ENCODE measurements at places on chromosomes 11 and 22.

DNA sequence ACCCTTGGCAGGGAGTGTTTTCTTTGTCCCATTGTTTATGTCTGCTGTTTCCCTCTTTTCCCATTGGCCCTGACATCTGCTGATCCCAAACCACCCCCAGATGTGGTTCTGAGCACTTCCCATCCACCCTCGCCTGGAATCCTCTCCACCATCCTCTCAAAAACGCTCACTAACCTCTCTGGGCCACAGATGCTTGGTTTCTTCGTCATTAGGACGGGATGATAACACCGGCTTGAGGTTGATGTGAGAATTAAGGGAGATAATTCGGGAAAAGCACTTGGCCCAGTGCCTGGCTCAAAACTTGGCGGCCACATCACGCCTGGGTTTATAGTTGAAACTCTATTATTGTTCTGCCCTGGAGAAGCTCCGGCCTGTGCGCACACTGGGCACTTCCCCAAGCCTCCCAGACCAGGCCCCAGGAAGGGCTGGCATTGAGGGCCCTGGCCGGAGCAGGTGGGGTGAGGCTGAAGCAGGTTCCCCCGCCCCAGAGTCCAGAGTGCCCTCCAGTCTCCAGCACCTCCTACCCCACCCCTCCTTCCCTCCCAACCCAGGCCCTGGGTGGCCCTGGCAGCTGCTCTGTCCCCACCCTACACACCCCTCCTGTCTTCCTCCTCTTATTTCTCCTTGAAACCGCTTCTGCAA, 63.7 kb downstream of the CYTH4 start:
- no peak for DNase-seq

DNA sequence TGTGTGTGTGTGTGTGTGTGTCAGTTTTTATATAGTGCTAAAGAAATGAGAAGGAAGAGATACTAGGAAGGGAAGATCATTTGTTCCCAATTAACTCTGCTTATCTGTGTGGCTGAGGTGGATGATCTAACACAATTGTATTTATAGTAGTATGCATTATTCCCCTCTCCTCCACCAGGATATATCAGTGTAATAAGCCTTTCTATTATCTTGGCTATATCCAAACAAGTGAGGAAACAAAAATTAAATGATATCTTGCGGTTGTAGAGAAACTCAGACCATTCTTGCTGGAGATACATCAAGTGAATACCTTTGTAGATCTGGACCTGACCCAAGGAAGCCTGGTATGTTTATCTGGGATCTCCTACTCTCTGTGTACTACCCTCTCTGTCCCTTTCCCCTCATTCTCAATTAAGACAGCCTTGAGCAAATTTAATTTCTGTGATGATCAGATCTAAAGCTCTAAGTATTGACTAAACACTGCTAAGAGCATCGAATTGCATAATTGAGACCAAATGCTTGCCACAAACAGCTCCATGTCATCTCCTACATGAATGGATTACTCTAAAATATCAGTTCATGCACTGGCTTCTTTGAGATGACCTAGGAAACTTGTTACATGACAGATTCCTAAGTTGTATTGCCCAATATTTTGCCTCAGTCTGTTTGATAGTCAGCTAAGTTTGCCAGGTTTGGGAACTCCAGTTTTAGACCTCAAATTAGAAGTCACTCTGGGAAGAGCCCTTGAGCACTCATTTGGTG, 185.3 kb upstream of the CTSC start:
- no peak for DNase-seq

GRCh38 chr11:70065318-70066135, 12.6 kb upstream of the ANO1 start:
- DNase-seq: no peak

DNA sequence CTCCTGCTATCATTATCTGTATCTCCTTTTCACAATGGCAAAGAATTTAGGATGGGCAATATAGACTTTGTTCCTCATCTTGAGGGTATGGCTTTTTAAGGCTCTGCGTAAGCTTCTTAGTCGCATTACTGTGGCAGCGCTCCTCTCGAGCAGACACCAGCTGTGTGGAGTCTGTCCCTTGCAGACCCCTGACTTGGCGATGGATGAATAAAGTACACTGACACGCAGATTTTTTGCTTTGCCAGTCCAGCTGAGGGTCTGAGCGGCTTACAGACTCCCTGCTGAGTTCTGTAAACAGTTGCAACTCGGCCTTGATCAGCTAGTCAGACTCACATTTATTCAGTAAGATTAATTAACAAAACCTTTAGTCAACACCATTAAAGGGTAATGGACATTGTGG, 390.0 kb upstream of the CNTN5 start:
- no peak for DNase-seq

DNA sequence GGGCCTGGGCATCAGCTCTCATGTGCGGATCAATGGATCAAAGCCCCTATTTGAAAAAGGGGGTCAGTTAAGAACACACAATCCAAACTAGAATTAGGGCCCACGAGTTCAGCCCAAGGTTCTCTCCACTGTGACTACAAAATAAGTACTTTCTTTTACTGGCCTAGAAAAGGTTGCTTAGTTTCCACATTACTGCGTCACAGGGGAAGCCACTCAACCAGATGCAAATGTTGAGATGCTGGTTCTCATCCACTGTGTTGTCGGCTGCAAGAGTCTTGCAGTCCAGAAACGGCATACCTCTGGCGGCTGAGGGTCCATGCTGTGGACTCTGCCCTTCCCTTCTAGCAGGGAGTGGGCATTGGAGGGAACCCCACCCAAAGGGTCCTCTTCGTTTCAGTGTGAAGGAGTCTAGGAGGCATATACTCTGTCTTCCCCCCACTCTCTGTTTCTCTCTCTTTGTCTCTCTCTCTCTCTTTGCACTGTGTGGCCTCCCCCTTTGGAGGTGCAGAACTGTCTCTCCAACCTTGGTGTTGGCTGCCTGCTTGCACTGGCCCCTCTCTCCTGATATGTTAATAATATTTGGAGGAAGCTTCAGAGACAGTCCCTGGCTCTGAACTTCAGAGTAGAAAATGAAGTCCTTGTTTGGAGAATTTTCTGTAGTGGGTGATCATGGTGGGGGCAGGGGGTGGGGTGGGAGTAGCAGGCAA, 99.0 kb upstream of the NNMT start:
- no peak for DNase-seq

DNA sequence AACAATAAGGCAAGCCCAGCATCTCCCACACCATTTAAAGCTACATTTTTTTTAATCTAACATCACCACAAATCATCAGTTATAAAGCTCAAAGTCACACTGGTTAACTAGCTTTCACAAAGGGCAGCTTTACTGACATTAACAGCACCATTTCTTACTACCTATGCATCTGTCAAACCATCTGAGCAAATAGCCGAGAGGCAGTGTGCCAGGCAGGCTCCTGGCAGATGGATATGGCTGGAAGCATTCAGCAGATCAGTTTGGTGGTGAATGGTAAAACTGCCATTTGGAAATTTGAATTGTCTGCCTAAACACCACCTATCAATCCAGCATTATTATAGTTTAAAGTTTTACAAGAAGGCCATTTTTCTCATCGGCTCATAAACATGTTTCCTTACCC, 131.2 kb downstream of the TTC28 start:
- no peak for DNase-seq

DNA sequence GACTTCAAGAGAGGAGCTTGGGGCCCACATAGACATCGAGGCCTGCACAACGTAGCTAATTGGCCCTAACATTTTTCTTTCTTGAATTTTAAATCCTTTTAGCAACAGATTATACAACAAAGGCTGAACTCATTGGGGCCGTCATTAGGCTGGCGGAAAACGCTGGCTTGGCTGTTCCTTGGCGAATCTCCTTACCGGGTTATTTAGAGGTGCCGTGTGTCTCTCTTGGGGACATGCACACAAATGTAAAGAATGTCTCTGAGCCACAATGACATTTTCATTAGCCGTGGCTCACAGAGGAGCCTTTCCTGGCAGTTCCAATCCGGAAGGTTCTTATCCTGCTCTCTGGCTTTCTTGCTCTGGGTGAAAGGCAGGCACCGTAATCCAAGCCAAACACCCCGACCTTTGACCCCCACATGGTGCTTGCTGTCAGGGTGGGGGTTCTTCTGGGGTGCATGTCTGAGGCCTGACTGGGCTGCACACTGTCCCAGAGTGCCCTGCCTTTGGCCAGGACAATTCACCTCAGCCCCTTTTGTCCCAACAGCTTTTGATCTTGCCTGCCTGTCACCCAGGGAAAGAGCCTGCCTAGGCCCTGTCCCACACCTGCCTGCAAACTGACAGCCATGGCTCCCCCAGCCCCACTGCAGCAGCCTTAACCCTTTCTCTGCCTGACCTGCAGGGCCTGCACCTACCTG, 9.2 kb upstream of the FGF3 start:
- DNase-seq: no peak

GRCh38 chr22:42648368-42649245, 585 bp downstream of the CYB5R3 start:
- no peak for DNase-seq

DNA sequence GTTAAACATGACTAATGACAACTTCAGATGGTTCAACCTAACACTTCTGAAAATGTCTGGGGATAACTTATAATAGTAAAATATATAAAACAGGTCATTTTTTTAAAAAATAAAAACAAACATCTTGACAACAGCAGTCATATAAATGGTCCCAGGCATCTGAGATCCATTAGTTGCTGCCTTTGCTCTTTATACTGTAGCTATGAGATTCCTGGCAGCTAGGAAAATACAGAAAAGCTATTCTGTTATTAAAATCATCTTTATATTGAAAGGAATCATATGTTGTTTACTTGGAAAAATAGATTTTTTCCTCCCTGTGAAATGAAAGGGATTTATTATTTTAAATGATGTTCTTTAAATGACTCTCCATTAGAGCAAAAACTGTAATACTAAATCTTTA, 55.7 kb upstream of the DEUP1 start:
- DNase-seq: no peak

DNA sequence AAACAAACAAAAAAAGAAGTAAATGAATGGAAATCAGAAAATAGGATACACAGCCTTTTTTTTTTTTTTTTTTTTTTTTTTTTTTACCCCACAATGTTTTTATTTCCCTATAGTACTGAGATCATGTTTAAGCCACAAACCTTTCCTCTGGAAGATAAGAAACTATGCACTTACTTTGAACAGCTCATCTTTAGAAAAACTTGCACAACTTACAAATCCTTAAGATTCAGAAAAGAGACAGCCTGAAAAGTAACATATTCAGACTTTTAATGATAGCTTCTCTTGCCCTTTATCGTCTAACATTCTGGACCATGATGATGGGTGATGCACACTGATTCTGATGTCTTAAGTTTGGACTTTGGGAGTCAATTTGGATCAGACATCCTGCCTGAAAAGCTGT, 80.3 kb downstream of the TNRC6B start:
- DNase-seq: no peak

- no peak for DNase-seq
Observed at GRCh38 chr11:2725368-2726300, 25.8 kb upstream of the KCNQ1OT1 start.

DNA sequence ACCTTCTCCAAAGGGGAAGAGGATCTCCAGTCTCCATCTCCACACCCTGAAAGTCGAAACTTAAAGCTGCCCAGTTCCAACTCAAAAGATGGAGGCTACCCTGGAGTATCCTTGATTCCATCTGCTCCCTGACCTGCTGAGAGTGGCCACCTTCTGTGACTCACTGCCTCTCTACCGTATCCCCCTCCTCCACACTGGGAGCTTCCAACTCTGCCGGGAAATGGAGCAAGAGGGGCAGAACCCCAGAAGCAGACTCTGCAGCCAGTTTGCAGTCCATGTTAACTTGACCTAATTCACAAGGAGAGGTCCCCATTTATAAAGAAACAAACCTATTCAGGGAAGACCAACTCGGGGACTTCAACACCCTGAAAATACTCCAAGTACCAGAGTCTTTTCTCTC, 22.0 kb upstream of the IRAG1 start:
- DNase-seq: no peak

DNA sequence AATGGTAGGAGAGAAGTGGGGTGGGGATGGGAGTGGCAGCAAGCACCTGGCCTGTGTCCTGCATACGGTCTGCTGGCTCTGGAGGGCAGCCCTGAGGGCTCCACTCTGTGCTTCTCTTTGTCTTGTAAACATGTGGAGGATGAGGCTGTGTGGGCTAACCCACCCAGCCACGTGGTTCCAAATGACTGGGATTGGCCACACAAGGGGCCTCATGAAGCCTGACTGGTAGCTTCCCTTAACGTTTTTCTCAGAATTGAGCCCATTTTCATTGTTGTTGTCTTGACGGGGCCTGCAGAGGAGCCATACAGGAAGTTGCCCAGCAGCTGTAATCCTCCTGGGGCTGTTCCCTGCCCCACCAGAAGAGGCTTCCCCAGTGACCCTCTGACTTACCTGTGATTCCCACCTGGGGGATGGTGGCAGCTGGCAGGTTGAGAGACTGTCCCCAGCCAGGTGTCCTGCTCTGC, 18.0 kb downstream of the DERL3 start:
- no peak for DNase-seq

DNA sequence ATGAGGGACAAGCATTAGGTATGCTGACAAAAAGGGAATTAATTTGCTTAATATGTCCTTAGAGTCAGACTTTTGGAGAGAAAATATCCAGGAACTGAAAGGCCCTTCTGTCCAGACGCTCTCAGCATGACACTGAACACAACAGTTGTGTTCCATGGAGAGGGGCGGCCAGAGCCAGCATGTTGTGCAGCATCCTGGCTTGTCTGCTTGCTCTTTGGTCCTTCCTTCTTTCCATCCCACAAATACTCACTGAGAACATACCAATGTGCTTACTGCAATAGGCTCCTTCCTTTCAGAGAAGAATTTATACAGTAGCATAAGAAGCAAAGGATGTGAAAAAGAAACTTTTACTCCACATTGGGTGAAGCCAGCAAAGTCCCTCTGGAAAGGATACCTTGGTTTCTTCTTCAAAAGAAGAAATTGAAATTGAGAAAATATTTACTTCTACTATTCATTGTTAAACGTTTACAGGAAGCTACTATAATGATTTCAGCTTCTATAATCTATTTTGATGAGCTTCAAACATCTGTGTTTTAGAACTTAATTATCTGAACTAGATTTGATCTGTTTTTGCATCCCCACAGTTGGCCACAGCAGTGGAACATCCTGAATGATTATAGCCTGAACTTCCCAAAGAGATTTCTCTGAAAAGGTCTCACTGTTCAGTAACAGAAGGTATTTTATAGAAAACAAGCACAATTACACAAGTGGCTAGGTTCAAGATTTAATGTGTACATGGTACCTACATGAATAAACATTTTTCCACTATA, 304.1 kb upstream of the PITPNB start:
- no peak for DNase-seq

GRCh38 chr11:116857936-116858335, 20.5 kb upstream of the APOA1 start:
- no peak for DNase-seq
